Stimulated activated CD4-positive, alpha-beta T cell treated with anti-CD3 and anti-CD28 coated beads, TNF-alpha, amount 100 ng/mL, for 1 hour (primary cell): ENCODE measurements at places on chromosomes 5 and 9.

DNA sequence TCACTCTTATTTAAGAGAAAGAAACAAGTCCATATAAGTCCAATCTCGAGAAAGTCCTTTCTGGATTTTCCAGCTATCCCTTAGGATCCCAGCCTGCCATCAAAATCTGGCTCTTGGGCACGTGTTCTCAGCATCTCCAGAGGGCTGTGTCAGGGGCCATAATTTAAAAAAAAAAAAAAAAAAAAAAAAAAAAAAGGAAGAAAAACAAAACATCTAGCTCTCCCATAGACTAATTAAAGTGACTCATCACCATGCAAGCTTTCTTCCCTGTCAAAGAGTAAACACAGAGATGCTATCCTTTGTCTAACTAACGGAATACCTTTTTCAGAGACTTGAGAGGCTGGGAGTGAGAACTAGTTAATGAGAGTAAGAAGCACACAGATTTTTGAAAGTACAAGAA, 44.9 kb upstream of the MYO10 start:
- DNase-seq: no peak

GRCh38 chr5:140186267-140186671, 11.3 kb downstream of the CYSTM1 start:
- no peak for DNase-seq

- DNase-seq: no peak
Measured at GRCh38 chr5:176658817-176659511, 11.7 kb downstream of the TSPAN17 start.

DNA sequence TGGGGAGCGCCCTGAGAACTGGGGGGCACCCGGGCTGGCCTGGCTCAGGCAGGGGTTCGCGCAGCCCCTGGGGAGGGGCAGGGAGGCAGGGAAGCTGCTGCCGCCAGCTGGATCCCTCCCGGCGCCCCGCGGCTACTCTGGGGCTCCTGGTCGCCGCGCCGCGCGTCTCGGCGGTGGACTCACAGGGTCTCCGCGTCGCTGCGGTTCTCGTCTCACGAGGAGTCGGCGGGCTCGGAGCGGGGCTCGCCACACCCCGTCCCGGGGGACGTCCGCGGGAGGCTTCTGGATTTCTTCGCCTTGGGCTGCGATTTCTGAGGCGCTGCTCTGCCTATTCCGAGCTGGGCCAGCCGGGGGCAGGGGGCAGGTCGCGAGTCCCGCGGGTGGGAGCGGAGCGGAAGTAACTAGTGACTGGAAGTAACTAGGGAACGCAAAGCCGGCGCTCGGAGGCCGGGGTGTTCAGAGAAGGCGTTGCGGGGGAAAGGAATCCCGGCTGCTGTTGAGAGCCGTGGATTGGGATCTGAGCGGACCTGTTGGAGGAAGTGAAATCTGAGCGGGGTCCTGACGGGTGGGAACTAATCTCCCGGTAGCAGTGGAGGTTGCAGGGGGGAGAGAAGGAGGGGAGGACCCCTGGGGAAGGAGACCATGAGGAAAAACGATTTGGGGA, 511 bp downstream of the CYSTM1 start:
- DNase-seq: peak; percentile 34

DNA sequence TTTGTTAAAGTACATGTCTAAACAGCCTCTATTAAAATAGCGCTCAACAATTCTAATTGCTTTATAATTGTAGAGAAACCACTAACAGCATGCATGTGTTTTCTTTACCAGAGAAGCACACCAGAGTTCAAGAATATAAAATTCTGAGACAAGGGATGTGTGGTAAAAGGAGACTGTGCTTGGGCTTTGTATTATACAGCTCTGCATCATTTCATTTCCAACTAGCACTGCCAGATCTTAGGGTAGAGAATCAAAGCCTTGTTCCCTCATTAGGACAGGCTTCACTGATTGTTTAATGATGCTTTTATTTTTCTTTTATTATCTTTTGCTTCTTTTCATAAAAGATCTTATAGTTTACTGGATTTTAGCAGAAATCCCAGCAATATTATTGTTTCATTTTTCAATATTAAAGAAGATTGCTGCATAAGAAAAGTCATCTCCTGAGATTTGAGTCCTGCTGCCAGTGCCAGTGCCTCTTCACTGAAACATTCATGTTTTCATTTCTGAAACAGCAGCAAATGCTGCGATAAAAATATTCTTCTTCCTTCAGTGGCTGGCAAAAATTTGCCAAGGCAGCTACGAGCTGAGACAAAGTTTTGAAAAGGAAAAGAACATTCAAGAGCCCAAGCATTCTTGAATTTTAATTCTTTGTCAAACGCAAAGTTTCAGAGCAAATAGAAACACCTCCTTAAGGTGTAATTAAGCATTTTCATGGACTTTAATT, 491.0 kb upstream of the PIK3R1 start:
- DNase-seq: no peak

- DNase-seq: no peak
Measured at GRCh38 chr9:16152276-16153101, 599.6 kb downstream of the CCDC171 start.
